ENCODE measurements at places on chromosomes 4 and X. TPM values are rescaled to one million over a fixed set of nuclear protein-coding genes. Genes with fewer than 3 reads are reported as not detected.

The MAGEA2B gene
- total RNA-seq = not detected

The TMEM144 gene
- 58.2 TPM for total RNA-seq

The KLF8 gene
- 15.2 TPM for total RNA-seq

The MAOA gene
- 69.6 TPM for total RNA-seq

The RAB28 gene
- 27.2 TPM for total RNA-seq

The UPF3B gene
- 6.7 TPM for total RNA-seq

The SLC25A4 gene
- total RNA-seq = 28.6 TPM

The RPL39 gene
- total RNA-seq = 2,128 TPM

The PRRG3 gene
- not detected for total RNA-seq

The IRS4 gene
- total RNA-seq = 0.55 TPM

The FGFBP1 gene
- total RNA-seq = 0.73 TPM

The SOD3 gene
- total RNA-seq = 89.7 TPM

The ETDC gene
- not detected for total RNA-seq

The ESX1 gene
- not detected for total RNA-seq

The SPIN2A gene
- 0.87 TPM for total RNA-seq

The ADH6 gene
- not detected for total RNA-seq

The DHX15 gene
- total RNA-seq = 400 TPM

The SULT1E1 gene
- not detected for total RNA-seq

The CITED1 gene
- 1.7 TPM for total RNA-seq

The FRAS1 gene
- total RNA-seq = 12.7 TPM

The MXRA5 gene
- total RNA-seq = 18.7 TPM

The CLCN4 gene
- 2.9 TPM for total RNA-seq

The CXCL10 gene
- not detected for total RNA-seq

The TCEAL7 gene
- total RNA-seq = 17.0 TPM

The C1QTNF7 gene
- total RNA-seq = 20.2 TPM

The SLC49A3 gene
- 7.5 TPM for total RNA-seq

The RELL1 gene
- 23.3 TPM for total RNA-seq

The PLK4 gene
- 13.8 TPM for total RNA-seq

The SH3BP2 gene
- 151 TPM for total RNA-seq

The FAM241A gene
- not detected for total RNA-seq

The NUDT10 gene
- 21.0 TPM for total RNA-seq

The GPM6B gene
- total RNA-seq = 11.2 TPM

The CABS1 gene
- total RNA-seq = not detected

The F8A2 gene
- 44.6 TPM for total RNA-seq

The ATP2B3 gene
- not detected for total RNA-seq

The NWD2 gene
- total RNA-seq = not detected

The C4orf50 gene
- total RNA-seq = 0.55 TPM

The NDNF gene
- total RNA-seq = 4.8 TPM

The GPAT3 gene
- total RNA-seq = 3.6 TPM

The TMEM192 gene
- 44.5 TPM for total RNA-seq

The MAGEA12 gene
- total RNA-seq = not detected

The ATOH1 gene
- 35.3 TPM for total RNA-seq

The DUSP9 gene
- 0.18 TPM for total RNA-seq

The CRMP1 gene
- total RNA-seq = 1.2 TPM

The CCKAR gene
- total RNA-seq = 7.6 TPM

The SLITRK2 gene
- not detected for total RNA-seq

The RAB40AL gene
- 0.55 TPM for total RNA-seq

Measured in stomach (tissue), 19 donors.